ENCODE measurements at places on chromosomes 5 and 9. TPM values are rescaled to one million over a fixed set of nuclear protein-coding genes. Genes with fewer than 3 reads are reported as not detected.

DNA sequence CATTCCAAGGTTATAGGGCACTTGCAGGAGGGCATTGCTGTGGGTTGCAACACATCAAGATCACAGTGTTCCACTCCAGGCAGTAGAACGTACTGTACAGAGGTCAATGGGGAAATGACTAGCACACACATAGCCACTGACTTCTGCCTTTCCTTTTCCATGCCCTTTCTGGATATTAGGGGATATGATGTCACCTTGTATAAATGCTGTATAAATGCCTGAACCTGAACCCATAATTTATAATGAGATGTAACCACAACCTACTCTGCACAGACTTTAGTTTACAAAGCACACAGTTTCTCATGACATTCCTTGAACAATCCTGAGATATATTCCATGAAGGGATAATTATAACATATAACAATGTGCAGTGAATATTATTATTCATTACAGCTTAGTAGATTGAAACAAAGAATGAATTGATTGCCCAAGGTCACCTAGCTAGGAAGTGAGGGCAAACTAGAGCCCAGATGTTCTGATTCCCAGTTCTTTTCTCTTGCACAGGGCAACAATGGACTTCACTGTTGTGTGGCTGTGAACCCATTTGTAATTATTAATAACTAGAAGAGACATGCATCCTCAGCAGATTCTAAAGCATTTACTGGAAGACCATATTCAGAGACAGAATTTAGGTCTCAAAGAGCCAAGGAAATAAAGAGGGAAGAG lies 5.6 kb upstream of the ABLIM3 start:
- no peak for DNase-seq
- no peak overlapping the region for H3K4me3 ChIP-seq
- H3K27ac ChIP-seq, result no peak overlapping the region
- H3K27me3 ChIP-seq, result no peaks in the 10 kb centered on the region
- H3K36me3 ChIP-seq, result no peaks in the 10 kb centered on the region
- no peaks in the 10 kb centered on the region for H3K4me1 ChIP-seq

GRCh38 chr5:160155017-160155750 lies 35.9 kb upstream of the PWWP2A start:
- H3K27ac ChIP-seq, result no peak overlapping the region
- no peak for DNase-seq
- H3K4me1 ChIP-seq, result no peaks in the 10 kb centered on the region
- no peaks in the 10 kb centered on the region for H3K27me3 ChIP-seq
- no peak overlapping the region for H3K4me3 ChIP-seq
- H3K36me3 ChIP-seq, result no peaks in the 10 kb centered on the region

KLHL9 gene
- 16.7 TPM for total RNA-seq

DNA sequence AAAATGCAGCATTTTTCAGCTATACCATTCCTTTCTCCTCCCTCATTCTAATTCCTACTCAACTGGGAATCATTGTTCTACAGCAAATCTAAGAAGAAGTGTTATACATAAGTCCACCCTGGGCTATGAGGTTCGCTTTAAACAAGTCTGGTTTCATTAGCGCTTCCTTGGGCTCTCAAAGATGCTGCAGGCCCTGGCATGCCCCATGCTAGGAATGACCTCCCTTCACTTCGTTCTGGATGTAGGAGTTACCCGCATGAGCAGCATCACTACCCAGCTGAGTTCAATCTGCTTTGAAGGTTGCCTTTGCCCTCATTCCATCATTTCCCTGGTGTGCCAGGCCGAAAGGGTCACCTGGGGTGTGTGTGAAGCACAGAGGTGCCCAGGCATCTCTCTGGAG lies 35.4 kb downstream of the F2R start:
- no peak for DNase-seq
- H3K36me3 ChIP-seq, result no peaks in the 10 kb centered on the region
- H3K27me3 ChIP-seq, result no peaks in the 10 kb centered on the region
- H3K4me1 ChIP-seq, result no peaks in the 10 kb centered on the region
- H3K4me3 ChIP-seq, result no peak overlapping the region
- H3K27ac ChIP-seq, result no peak overlapping the region

DNA sequence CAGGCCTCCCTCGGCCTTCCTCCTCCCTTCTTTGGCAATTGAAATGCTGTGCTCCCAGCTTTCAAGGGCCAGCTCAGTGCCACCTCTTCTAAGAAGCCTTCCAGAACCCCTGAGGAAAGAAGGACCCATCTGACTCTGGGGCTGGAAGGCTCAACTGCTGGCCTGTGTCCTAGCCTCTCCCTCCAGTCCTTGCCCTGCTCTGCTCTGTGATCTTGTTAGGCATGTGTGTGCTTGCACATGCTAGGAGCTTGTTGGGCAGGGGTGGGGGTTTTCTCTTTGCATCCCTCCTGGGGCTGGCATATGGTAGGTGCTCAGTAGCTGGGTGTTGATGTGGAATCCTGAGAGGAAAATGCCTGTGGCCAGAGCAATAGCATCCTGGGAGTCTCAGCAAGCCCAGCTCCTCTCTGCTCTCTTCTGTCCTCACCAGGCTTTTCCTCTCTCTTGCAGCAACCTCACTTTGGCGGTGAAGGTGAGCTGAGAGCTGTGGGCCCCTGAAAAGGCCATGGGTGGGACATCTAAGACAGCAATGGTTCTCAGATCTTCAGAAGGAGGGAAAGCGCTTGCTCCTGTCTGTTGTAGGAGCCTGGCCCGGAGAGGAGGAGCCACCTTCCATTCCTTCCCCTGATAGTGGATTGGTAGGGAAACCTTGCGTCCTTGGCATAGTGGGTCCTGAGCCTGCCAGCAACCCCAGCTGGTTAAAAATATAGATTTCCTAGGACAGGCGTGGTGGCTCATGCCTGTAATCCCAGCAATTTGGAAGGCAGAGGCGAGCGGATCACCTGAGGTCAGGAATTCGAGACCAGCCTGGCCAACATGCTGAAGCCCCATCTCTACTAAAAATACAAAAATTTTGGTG lies 9.9 kb downstream of the DOLK start:
- no peaks in the 10 kb centered on the region for H3K4me1 ChIP-seq
- H3K27ac ChIP-seq, result no peak overlapping the region
- H3K4me3 ChIP-seq, result no peak overlapping the region
- no peaks in the 10 kb centered on the region for H3K36me3 ChIP-seq
- no peaks in the 10 kb centered on the region for H3K27me3 ChIP-seq
- DNase-seq, result no peak

- no peak for DNase-seq
- H3K4me1 ChIP-seq, result no peaks in the 10 kb centered on the region
- no peak overlapping the region for H3K27ac ChIP-seq
- no peak overlapping the region for H3K4me3 ChIP-seq
These were observed 287.0 kb downstream of the DMRT2 start for GRCh38 chr9:1337169-1337568.

GADD45G gene
- 4.7 TPM for total RNA-seq

All from naive thymus-derived CD4-positive, alpha-beta T cell (primary cell).